Activated naive CD8-positive, alpha-beta T cell treated with anti-CD3 and anti-CD28 coated beads, Interleukin-2, amount 10 ng/mL, durations not matched to agents 7 days and 5 days (primary cell): ENCODE measurements at places on chromosomes 1 and 21. TPM values are rescaled to one million over a fixed set of nuclear protein-coding genes. Genes with fewer than 3 reads are reported as not detected.

EXO1 gene
- 29.0 TPM for total RNA-seq

H6PD gene
- total RNA-seq, result 15.3 TPM

CHRM3 gene
- 0.58 TPM for total RNA-seq

LCE1B gene
- not detected for total RNA-seq

DDR2 gene
- total RNA-seq, result 0.34 TPM

DPT gene
- not detected for total RNA-seq

CR1 gene
- total RNA-seq, result 12.2 TPM

ZNF593OS gene
- not detected for total RNA-seq

NMNAT2 gene
- total RNA-seq, result not detected

CRYZL1 gene
- 45.7 TPM for total RNA-seq

DNA sequence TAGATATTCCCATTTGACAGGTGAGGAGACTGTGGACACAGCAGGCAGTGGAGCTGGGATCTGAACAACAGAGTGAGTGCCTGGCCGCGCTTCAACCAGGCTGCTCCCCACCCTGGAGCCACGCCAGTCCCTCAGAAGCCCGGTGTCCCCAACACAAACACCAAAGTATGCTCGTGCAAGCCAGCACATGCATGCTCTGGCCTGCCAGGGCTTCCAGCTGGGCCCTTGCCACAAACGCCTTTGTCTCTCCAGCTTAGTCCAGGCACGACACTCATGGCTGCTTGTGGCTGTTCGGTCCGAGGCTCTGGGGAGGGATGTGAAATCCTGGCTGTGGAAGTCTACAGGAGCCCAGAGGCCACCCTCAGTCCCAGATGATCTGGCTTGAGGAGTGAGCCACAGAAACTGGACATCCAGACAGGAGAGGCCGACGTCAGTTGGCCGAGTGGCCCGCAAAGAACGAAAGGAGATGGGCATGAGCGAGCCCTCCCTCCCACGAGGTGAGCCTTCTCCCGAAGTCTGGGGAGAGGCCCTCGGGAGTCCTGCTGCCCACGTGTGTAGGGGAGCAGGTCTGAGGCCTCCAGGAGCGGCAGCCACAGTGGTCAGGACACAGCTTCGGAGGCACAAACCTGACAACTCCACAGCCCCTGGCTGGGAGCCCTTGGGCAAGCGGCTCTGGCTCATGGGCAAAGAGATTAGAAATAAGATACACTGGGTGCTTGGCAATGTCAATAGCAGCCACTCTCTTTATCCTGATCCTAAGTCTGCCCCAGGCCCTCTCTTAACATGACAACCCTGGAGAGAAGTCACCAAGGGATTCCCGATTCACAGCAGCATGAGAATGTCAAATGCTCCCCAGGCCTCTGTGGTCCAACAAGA lies 117.1 kb upstream of the IFFO2 start:
- DNase-seq, result no peak
- no peak overlapping the region for H3K27ac ChIP-seq
- H3K36me3 ChIP-seq, result peaks cover 45% of the 10 kb centered on the region
- H3K4me3 ChIP-seq, result no peak overlapping the region

DNA sequence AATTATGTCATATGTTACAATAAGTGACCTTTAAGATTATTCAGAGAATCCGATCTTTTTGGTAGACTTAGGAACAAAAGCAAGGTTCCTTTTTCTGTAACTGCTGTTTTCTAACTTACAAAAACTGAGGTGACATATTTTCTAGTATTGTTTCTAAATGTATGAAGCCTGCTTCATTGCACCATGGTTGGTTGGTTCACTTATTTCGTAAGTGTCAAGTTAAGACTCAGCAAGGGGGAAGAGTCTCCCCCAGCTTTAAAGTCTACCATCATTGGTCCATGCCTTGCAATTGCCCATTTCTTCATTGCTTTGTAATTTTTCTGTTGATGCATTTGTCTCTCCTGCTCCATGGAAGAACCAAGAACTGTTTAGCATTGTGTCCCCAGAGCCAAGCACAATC lies 136.9 kb downstream of the DISC1 start:
- H3K36me3 ChIP-seq, result peaks cover 5% of the 10 kb centered on the region
- no peaks in the 10 kb centered on the region for H3K4me1 ChIP-seq
- no peak overlapping the region for H3K27ac ChIP-seq
- H3K4me3 ChIP-seq, result no peak overlapping the region

DNA sequence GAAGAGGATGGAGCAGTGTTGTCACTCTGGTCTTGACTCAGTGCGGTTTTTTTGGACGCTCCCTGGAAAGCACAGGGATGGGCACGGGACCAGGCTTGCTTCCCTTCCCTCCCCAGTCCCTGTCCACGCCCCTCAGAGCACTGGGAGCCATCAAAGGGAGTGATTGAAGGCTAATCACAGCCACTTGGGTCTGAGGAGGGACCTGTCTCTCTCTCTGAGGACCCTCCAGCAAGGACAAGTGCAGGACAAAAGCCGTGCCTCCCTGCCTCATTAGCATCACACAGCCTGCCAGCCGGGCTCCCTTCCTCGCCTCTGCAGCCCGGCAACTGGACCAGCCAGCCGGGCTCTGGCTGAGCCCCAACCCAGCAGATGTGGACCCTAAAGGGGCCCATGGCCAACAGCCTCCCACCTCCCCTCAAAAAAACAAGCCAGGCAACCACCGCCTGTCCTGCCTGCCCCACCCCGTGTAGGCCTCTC lies 18.6 kb upstream of the PDZK1IP1 start:
- no peak overlapping the region for H3K4me3 ChIP-seq
- no peak for DNase-seq
- no peaks in the 10 kb centered on the region for H3K36me3 ChIP-seq
- peaks cover 14% of the 10 kb centered on the region for H3K27me3 ChIP-seq
- peaks cover 2% of the 10 kb centered on the region for H3K4me1 ChIP-seq

- no peak overlapping the region for H3K4me3 ChIP-seq
- H3K36me3 ChIP-seq, result no peaks in the 10 kb centered on the region
- H3K27ac ChIP-seq, result no peak overlapping the region
- peaks cover 2% of the 10 kb centered on the region for H3K27me3 ChIP-seq
These were observed 102.8 kb upstream of the GREM2 start for GRCh38 chr1:240714568-240715292.

DNA sequence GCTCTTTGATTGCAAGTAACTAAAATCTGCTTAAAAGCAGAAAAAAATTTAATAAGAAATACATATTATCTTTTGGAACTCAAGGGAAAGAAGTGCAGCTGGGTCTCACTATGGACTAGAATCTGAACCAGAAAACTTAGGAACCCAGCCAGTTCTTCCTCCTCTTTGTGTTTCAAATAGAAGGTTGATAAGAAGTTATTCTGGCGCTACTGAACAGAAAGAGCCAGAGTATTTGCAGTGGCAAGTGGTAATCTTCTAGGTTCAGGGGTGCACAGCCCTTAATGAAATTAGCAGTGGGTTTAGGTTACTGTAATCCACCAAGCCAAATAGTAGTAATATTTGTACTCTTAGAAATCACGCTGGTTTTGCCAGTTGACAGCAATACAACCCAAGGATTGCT lies 28.5 kb downstream of the BTBD8 start:
- peaks cover 2% of the 10 kb centered on the region for H3K36me3 ChIP-seq
- H3K27me3 ChIP-seq, result peaks cover 2% of the 10 kb centered on the region
- H3K4me1 ChIP-seq, result no peaks in the 10 kb centered on the region
- H3K4me3 ChIP-seq, result no peak overlapping the region

GRCh38 chr1:230713915-230714764 lies at the start of gene AGT:
AGT (minus strand) TSS chr1:230714122; CDS start chr1:230710823, 3,299 bp downstream.
- H3K27me3 ChIP-seq, result peaks cover 15% of the 10 kb centered on the region
- no peaks in the 10 kb centered on the region for H3K36me3 ChIP-seq
- H3K4me3 ChIP-seq, result no peak within 1 kb of the TSS
- H3K27ac ChIP-seq, result no peak within 1 kb of the TSS
- DNase-seq, result no peak

GRCh38 chr1:114156538-114157274 lies 3.0 kb upstream of the SYT6 start:
- no peak overlapping the region for H3K27ac ChIP-seq
- no peak for DNase-seq
- no peak overlapping the region for H3K4me3 ChIP-seq

GRCh38 chr1:168966636-168967035 lies 139.9 kb upstream of the ATP1B1 start:
- no peak overlapping the region for H3K4me3 ChIP-seq
- H3K36me3 ChIP-seq, result peaks cover 2% of the 10 kb centered on the region
- no peaks in the 10 kb centered on the region for H3K27me3 ChIP-seq
- no peaks in the 10 kb centered on the region for H3K4me1 ChIP-seq

DNA sequence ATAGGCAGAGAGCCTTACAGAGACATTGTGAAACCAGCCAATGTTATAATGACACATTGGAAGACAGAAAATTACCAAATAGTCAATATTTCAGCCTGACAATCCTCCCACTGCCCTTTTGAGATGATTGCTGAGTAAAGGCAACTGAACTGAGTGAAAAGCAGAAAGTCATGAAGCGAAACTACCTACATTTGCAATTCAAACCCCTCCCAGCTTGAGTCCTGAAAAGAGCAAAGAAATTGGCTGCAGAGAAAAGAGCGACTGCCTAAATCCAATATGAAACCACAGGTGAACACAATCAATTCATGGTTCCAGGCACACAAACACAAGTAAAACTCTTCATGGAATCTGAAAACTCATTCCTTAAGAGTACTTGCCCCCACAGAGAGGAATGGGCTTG lies 143.4 kb upstream of the CHRM3 start:
- H3K27me3 ChIP-seq, result no peaks in the 10 kb centered on the region
- no peak overlapping the region for H3K4me3 ChIP-seq
- H3K4me1 ChIP-seq, result no peaks in the 10 kb centered on the region
- no peak overlapping the region for H3K27ac ChIP-seq
- DNase-seq, result no peak

- H3K4me3 ChIP-seq, result peak overlapping the region; percentile 89
- no peak for DNase-seq
These were observed 1.1 kb downstream of the C1orf56 start for GRCh38 chr1:151048645-151049032.

GRCh38 chr1:67882196-67882958 lies 49.1 kb upstream of the GNG12 start:
- no peak overlapping the region for H3K27ac ChIP-seq
- H3K27me3 ChIP-seq, result peaks cover 7% of the 10 kb centered on the region
- no peaks in the 10 kb centered on the region for H3K4me1 ChIP-seq
- no peak overlapping the region for H3K4me3 ChIP-seq
- DNase-seq, result no peak

DNA sequence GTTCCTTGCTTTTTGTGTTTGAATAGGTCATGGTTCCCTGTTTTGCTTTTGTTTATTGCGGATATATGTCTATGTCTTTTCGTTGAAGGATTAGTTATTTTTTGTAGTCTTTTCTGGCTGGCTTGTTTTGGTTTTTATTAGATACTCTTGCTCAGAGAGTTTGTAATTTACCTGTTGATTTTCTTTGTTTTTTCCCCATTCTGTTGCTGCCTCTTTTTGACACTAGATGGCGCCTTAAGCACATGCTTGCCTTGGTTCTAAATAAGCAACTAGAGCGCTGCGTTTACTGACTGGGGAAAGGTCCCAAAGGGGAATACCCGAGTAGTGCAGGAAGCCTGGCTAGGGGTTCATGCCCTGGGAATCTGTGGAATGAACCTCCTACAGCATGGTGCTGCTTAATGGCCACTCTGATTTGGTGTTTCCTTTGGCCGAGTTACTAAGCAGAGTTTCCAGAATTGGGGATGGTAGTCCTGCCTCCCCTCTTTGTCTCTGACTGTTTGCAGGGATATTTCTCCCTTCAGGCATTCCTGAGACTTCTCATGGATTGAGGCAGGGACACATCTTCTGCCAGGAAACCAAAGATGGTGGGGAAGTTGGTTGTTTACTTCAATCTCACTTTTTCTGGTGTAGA lies 143.2 kb downstream of the PTPRU start:
- no peak for DNase-seq
- no peaks in the 10 kb centered on the region for H3K4me1 ChIP-seq
- H3K36me3 ChIP-seq, result peaks cover 1% of the 10 kb centered on the region
- H3K4me3 ChIP-seq, result no peak overlapping the region

- H3K4me1 ChIP-seq, result no peaks in the 10 kb centered on the region
- peaks cover 17% of the 10 kb centered on the region for H3K27me3 ChIP-seq
- H3K4me3 ChIP-seq, result no peak overlapping the region
- no peak for DNase-seq
- H3K27ac ChIP-seq, result no peak overlapping the region
These were observed 126.1 kb downstream of the CDC42BPA start for GRCh38 chr1:227192163-227192562.

DNA sequence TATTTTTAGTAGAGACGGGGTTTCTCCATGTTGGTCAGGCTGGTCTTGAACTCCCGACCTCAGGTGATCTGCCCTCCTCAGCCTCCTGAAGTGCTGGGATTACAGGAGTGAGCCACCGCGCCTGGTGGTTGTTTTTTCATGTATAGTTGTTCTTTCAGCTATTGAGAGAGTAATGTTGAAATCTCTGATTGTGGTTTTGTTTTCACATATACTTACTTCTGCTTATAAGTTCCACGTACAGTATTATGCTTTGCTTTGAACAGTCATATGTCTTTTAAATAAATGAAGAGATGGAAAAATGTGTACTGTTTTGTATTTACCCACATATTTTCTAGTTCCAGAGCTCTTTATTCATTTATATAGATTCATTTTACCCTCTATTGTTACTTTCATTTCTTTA lies 44.5 kb downstream of the MARK1 start:
- H3K36me3 ChIP-seq, result no peaks in the 10 kb centered on the region
- H3K27me3 ChIP-seq, result no peaks in the 10 kb centered on the region
- no peak overlapping the region for H3K4me3 ChIP-seq
- DNase-seq, result no peak

- DNase-seq, result peak; percentile 79
- peak overlapping the region; percentile 97 for H3K4me3 ChIP-seq
- H3K27me3 ChIP-seq, result no peaks in the 10 kb centered on the region
- peaks cover 39% of the 10 kb centered on the region for H3K4me1 ChIP-seq
- H3K36me3 ChIP-seq, result peaks cover 3% of the 10 kb centered on the region
These were observed 12.2 kb downstream of the ADAMTSL4 start for GRCh38 chr1:150561254-150561973.

DNA sequence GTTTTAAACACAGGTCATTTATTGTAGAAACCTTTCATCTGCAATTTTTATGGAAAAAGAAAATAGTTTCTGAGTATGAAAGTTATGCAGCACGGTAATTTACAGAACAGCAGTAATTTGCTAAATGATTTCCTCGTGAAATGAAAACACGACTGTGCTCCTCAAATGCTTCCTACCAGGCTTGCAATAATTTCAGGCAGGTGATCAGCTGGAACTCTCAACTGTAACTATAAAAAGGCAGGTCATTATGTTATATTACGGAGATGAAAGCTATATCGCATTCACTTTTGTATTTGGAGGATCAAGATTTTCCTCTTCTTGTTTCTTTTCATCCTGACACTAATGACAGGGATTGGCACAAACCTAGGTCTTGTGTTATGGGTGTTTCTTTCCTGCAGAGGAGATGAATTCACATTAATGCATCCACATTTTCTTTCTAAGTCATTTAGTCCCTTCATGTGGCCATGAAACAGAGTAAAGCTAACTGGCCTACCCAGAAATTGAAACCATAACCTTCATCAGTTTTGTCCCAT lies 57.4 kb downstream of the SAMSN1 start:
- H3K4me1 ChIP-seq, result peaks cover 52% of the 10 kb centered on the region
- H3K27ac ChIP-seq, result peak overlapping the region; percentile 55
- no peak for DNase-seq
- peak overlapping the region; percentile 31 for H3K4me3 ChIP-seq
- H3K27me3 ChIP-seq, result no peaks in the 10 kb centered on the region
